ENCODE measurements at places on chromosomes 7 and 10. TPM values are rescaled to one million over a fixed set of nuclear protein-coding genes. Genes with fewer than 3 reads are reported as not detected.

Gene GOLGA7B
- total RNA-seq, result not detected

Gene ACSM6
- total RNA-seq, result not detected

Gene INSYN2A
- 0.41 TPM for total RNA-seq

Gene WASL
- 34.3 TPM for total RNA-seq

Gene NPY4R
- 0.53 TPM for total RNA-seq

Gene MYO1G
- total RNA-seq, result 0.11 TPM

DNA sequence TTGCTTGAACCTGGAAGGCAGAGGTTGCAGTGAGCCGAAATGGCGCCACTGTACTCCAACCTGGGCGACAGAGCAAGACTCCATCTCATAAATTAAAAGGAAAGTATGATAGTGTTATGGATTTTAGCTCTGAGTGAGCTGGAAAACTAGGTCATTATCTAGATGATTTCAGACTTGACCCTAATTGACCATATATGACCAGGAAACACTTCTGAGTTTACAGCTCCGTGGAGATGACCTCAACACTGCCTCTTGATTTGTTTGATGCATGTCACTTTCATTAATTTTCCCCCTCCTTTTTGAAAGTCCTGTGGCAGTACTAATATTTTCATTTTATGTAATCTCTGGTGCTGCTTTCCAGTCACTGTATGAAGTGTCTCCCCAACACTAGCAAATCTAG lies 7.8 kb upstream of the SEC61A2 start:
- no peak overlapping the region for H3K27ac ChIP-seq
- H3K27me3 ChIP-seq, result no peaks in the 10 kb centered on the region
- H3K4me1 ChIP-seq, result no peaks in the 10 kb centered on the region
- H3K36me3 ChIP-seq, result peaks cover 6% of the 10 kb centered on the region

GRCh38 chr7:105493923-105494315 lies 28.2 kb downstream of the PUS7 start:
- H3K4me1 ChIP-seq, result peaks cover 19% of the 10 kb centered on the region
- no peaks in the 10 kb centered on the region for H3K27me3 ChIP-seq
- no peaks in the 10 kb centered on the region for H3K36me3 ChIP-seq
- DNase-seq, result peak; percentile 94
- no peak overlapping the region for H3K4me3 ChIP-seq

DNA sequence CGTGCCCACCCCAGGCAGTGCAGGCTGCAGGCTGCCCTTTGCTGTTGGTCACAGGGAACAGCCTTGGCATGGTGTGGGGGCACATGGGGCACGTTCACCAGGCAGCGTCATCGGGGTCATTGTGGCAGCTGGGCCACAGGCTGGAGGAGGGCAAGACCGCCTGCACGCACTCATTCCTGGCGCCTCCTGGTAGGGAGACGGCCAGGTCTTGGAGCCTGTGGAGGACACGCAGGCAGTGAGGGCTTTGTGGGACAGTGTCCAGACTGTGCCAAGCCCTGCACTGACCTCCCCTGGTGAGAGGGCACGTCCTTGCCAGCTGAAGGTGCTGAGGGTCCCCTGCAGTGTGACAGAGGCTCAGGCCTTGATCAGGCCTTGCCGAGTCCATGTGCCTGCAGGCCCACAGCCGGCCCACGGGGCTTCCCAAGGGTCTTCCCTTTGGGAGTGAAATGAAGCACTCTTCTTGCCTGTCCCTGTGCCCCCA lies 76.4 kb downstream of the NKX6-2 start:
- peaks cover 9% of the 10 kb centered on the region for H3K4me1 ChIP-seq
- H3K4me3 ChIP-seq, result no peak overlapping the region
- DNase-seq, result no peak
- H3K36me3 ChIP-seq, result no peaks in the 10 kb centered on the region

GRCh38 chr10:82938331-82938730 lies 1063.3 kb downstream of the NRG3 start:
- H3K4me3 ChIP-seq, result no peak overlapping the region
- no peak for DNase-seq
- H3K4me1 ChIP-seq, result peaks cover 4% of the 10 kb centered on the region
- H3K27me3 ChIP-seq, result no peaks in the 10 kb centered on the region
- no peaks in the 10 kb centered on the region for H3K36me3 ChIP-seq

- no peaks in the 10 kb centered on the region for H3K27me3 ChIP-seq
- H3K36me3 ChIP-seq, result no peaks in the 10 kb centered on the region
- H3K4me3 ChIP-seq, result no peak overlapping the region
- no peak for DNase-seq
- no peak overlapping the region for H3K27ac ChIP-seq
These were observed 46.9 kb downstream of the ZNRF2 start for GRCh38 chr7:30331338-30331737.

DNA sequence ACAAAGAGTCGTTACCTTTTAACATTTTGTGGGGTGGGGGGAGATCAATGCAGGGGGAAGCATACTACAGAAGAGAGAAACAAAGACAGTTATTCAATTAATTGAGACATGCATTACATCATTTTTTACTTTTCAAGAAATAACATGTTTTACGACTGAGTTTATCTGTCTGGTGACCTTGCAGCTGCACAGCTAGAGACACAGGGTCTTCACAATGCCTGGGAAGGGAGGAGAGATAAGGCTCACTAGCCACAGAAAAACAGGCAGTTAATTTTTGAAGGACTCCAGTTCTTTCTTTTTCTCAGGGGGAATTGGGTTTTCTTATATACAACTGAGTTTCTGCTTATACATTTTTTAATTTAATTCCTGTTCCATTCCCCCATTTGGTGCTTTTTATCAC lies 30.1 kb downstream of the ZPBP start:
- no peak overlapping the region for H3K4me3 ChIP-seq
- DNase-seq, result no peak
- H3K27me3 ChIP-seq, result no peaks in the 10 kb centered on the region
- peaks cover 3% of the 10 kb centered on the region for H3K4me1 ChIP-seq

DNA sequence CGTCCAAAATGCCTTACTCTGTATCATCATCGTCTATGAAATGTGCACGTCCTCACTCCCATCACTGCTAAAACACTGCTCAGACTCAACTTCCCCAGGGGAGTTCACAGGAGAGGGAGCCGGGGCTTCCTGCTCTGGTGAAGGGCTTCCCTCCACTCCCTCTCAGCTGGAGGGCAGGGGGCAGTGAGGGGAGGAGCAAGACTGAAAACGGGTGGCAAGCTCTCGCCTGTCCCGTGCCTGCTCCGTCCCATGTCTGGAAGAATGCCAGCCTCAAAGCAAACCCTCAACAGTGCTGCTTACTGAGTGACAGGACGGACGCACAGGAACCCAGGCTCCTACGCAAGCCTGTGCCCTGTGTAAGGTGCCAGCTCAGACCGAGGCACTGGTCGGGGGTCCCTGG lies 25.1 kb downstream of the PRKAG2 start:
- H3K4me1 ChIP-seq, result peaks cover 3% of the 10 kb centered on the region
- no peaks in the 10 kb centered on the region for H3K36me3 ChIP-seq
- H3K4me3 ChIP-seq, result no peak overlapping the region
- H3K27ac ChIP-seq, result no peak overlapping the region
- H3K27me3 ChIP-seq, result peaks cover 12% of the 10 kb centered on the region
- no peak for DNase-seq

GRCh38 chr10:70480239-70480861 lies 1.8 kb downstream of the PALD1 start:
- no peak overlapping the region for H3K4me3 ChIP-seq
- no peaks in the 10 kb centered on the region for H3K36me3 ChIP-seq
- H3K4me1 ChIP-seq, result peaks cover 15% of the 10 kb centered on the region
- DNase-seq, result no peak
- peaks cover 6% of the 10 kb centered on the region for H3K27me3 ChIP-seq
- no peak overlapping the region for H3K27ac ChIP-seq
